Activated B cell treated with CpG ODN at 0.5 μM for 24 hours (primary cell): ENCODE measurements at places on chromosomes 7 and 10.
A peak's percentile ranks its signal among the peaks of the same experiment; 100 is the strongest.

DNA sequence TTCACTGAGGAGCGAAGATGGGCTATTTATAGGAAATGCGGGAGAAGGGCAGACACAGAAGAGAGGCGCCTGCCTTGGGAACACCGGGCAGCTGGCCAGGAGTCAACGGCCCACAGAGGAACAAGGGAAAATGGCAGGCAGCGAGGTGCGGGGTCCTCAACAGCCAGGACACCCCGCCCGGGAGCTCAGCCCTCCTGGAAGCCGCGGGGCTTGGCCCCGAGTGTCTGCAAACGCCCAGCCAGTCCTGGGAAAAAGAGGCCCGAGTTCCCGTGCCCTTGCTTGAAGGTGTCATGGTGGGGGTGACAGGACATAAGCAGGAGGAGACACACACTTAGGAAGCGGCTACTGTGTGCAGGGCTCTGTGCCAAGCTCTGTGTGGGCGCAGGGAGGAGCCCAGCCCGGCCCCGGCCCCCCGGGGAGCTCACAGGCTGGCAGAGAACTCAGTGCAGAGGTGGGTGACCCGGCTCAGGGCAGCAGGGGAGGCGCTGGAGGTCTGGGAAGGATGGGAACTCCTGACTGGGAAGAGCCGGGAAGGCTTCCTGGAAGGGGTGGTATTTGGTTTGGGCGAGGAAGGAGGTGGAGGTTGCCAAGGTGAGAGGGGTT is 79.9 kb downstream of the ELFN1 start:
- DNase-seq: no peak
- peaks cover 15% of the 10 kb centered on the region for H3K4me1 ChIP-seq
- peaks cover 2% of the 10 kb centered on the region for H3K27me3 ChIP-seq
- H3K4me3 ChIP-seq: no peak overlapping the region

DNA sequence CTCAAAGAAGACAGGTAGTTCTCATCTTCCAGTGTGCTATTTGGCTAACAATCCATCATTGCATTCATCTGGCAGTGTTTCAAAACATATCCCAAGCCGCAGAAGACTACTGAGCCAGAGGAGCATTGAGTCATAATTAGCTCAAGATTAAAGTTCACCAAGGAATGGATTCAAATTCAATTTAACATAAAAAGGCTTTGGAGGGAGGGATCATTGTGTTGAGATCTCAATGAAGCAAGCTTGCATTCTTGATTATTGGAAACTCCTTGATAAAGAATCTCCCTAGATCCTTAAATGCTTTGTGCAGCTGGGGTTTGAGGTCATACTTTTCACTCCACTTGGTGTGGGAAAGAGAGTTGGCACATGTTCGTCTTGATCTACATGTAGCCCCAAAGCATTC is 142.8 kb upstream of the SEMA3A start:
- H3K27me3 ChIP-seq: no peaks in the 10 kb centered on the region
- no peak for DNase-seq
- no peaks in the 10 kb centered on the region for H3K36me3 ChIP-seq
- peaks cover 3% of the 10 kb centered on the region for H3K4me1 ChIP-seq

- DNase-seq: no peak
- no peak overlapping the region for H3K4me3 ChIP-seq
- peak overlapping the region; percentile 76 for H3K27ac ChIP-seq
- no peaks in the 10 kb centered on the region for H3K27me3 ChIP-seq
Observed at GRCh38 chr7:121451367-121452094, 55.4 kb upstream of the FAM3C start.

DNA sequence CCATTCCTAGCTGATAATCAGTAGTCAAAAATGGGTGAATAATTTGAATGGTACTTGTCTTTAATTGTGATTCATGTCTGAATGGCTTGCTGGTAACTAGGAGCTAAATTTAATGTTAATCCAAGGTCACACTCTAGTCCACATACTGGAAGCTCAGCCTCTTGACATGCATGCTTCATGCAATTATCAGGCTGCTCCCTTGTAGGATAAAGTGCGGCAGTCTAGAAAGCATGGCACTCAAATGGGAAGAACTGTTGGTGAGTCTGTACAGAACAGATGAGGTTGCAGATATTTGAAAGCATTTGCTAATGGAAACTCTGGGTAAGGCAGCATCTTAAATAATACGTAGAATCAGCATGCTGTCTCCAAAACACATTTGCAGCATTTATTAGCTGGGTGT is 499.4 kb downstream of the AUTS2 start:
- no peaks in the 10 kb centered on the region for H3K27me3 ChIP-seq
- DNase-seq: no peak
- H3K4me3 ChIP-seq: no peak overlapping the region
- no peaks in the 10 kb centered on the region for H3K4me1 ChIP-seq
- H3K36me3 ChIP-seq: peaks cover 2% of the 10 kb centered on the region
- H3K27ac ChIP-seq: no peak overlapping the region
